A673 (cell line): ENCODE measurements at places on chromosomes 13 and 19.

- no peak for DNase-seq
Measured at GRCh38 chr19:11198769-11199424, 1.6 kb upstream of the KANK2 start.

DNA sequence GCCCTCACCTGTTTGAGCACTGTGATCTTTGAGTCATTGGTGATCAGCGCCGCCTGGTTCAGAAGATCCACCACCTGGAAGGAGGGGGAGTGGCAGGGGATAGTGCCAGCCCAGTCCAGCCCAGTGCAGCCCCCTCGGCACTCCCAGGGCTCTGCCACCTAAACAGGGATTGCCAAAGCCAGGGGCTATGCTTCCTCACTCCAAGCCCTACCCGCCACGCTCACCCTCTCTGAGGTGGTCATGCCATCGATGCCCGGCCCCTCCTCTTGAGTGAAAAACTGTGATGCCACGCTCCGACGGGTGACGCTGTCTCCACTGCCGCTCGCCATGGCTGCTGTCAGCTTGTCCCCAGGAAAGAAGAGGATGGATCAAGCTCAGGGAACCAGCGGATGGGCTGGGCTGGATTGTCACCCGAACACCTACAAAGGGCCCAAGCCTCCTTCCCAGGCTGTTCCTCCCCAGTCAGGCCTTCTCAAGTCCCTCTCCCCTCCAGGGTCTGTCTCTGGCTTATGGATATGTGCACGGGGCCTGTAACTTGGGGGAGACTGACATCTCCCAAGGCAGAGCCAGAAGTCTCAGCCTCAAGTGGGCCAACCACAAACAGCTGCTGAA is 8.7 kb downstream of the SYMPK start:
- no peak for DNase-seq

DNA sequence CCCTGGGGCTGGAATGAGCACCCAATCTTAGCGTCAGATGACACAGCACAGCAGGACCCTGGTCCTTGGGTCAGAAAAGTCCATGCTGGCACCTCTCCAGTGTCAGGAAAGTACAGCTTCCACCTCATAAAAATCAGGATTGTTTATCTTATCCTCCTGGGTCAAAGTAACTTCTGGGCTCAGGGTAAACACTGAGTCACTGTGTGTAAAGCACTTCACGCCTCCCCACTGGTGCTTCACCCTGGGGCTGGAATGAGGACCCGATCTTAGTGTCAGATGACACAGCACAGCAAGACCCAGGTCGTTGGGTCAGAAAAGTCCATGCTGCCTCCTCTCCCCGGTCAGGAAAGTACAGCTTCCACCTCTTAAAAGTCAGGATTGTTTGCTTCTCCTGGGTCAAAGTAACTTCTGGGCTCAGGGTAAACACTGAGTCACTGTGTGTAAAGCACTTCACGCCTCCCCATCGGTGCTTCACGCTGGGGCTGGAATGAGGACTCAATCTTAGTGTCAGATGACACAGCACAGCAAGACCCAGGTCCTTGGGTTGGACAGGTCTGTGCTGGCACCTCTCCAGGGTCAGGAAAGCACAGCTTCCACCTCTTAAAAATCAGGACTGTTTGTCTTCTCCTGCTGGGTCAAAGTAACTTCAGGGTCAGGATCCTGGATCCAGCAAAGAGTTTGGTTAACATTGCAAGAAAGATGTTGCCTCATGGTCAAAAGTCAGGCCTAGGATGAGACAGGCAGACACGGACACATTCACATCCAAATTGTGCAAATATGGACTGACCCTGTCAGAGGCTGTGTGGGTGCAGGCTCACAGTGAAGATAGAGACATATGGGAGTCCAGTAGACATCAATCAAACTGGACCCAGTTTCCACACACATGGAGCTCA is 39.2 kb upstream of the CYP2A7 start:
- no peak for DNase-seq

DNA sequence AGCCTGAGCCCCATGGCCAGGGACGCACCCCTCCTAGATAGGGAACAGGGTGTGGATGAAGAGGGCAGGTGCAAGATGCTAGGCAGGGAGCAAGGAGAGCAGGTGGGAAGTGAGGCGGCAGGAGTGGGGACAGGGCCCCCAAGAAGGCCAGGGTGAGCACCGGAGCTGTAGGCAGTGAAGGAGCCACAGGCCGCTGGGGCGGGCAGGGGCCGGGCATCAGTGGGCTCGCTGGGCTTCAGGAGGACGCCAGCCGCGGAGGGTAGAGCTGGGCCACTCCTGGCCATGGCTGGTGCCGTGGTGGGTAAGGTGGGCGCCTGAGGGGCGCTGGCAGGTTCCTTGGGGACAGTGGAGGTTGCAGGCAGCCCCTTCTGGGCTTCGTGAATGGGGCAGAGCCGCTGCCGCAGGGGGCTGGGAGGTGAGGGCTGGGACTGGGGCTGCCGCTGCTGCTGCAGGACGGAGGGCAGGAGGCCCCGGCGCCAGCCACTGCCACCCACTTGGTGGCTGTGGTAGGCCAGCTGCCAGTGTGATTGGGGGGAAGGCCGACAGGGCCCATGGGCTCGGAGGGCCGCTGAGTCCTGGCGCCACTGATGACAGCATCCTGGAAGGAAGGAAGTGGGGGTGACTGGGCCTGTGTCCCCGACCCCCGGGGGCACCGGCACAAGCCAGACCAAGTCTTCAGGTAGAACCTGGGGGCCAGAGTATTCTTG is 2.1 kb downstream of the NKPD1 start:
- DNase-seq: no peak

GRCh38 chr13:59728896-59729545 is 434.7 kb downstream of the DIAPH3 start:
- DNase-seq: no peak
